ENCODE measurements at places on chromosomes 12 and 14. TPM values are rescaled to one million over a fixed set of nuclear protein-coding genes. Genes with fewer than 3 reads are reported as not detected.

DNA sequence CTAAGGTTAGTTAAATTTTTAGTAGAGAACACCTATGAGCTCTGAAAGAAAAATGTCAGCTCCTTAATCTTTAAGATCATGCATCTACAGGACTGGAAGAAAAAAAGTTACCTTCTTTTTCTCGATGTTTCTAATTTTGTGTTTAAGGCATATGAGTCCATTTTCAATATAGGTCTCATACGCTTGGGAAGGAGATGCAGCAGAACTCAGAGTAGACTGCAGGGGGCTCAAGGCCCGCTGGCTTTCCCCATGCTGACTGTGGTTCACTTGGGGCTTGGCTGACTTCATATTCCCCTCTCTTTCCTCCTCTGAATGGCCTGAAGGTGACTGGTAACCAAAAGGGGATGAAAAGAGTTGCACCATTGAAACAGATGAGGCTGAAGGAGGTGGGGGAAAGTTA, 1.5 kb downstream of the CAPRIN2 start:
- DNase-seq, result peak; percentile 43

KRT77 gene
- not detected for total RNA-seq

GRCh38 chr12:49923035-49923644, 19.4 kb upstream of the FAIM2 start:
- DNase-seq, result no peak

TAS2R30 gene
- total RNA-seq, result 3.5 TPM

TSHR gene
- total RNA-seq, result not detected

EGLN3 gene
- total RNA-seq, result 12.7 TPM

Data from activated CD8-positive, alpha-beta T cell treated with anti-CD3 and anti-CD28 coated beads, Interleukin-2, amount 10 ng/mL, durations not matched to agents 7 days and 5 days (primary cell).